ENCODE measurements at places on chromosomes 3 and 15.

GRCh38 chr3:61897848-61898247 is 336.5 kb downstream of the PTPRG start:
- DNase-seq: no peak

DNA sequence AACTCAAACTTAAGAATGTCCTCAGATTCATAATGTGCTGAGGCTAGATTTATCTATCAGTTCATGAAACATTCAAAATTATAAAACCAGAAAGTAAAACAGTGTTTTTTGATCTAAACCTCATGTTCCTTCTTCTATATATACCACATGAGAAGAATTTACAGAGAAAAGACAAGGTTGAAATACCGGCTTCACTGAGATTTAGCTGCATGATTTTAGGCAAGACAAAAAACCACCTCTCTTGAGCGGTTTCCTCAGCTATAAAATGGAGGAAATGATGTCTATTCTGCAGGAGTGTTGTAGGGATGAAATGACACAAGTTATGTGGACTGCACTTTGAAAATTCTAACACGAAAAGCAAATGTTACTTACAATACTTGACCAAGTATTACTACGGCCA is 80.6 kb upstream of the FOXB1 start:
- no peak for DNase-seq

DNA sequence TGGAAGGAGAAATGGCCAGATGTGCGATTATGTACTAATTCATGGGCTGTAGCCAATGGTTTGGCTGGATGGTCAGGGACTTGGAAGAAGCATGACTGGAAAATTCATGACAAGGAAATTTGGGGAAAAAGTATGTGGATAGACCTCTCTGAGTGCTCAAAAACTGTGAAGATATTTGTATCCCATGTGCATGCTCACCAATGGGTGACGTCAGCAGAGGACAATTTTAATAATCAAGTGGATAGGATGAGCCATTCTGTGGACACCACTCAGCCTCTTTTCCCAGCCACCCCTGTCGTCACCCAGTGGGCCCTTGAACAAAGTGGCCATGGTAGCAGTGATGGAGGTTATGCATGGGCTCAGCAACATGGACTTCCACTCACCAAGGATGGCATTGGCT is 490.9 kb upstream of the CBLB start:
- DNase-seq: no peak

DNA sequence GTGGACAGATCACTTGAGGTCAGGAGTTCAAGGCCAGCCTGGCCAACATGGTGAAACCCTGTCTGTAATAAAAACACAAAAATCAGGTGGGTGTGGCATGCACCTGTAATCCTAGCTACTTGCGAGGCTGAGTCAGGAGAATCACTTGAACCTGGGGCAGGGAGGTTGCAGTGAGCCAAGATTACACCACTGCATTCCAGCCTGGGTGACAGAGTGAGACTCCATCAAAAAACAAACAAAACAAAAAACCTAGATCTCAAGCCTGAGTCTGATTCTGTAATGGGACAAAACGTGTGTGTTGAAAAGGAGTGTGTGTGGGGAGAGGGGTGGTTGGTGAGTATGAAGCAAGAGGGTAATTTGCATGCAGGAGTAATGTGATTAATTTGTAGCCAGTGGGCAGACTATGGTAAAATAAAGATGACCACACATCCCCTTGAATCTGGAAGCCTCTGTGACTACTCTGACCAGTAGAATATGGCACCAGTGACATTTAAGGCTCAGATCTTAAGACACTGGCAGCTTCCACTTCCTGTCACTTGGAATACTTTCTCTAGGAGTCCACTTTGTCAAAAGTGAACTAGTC is 18.4 kb upstream of the OPA1 start:
- no peak for DNase-seq

GRCh38 chr15:87736891-87737389 is 519.6 kb downstream of the NTRK3 start:
- no peak for DNase-seq

DNA sequence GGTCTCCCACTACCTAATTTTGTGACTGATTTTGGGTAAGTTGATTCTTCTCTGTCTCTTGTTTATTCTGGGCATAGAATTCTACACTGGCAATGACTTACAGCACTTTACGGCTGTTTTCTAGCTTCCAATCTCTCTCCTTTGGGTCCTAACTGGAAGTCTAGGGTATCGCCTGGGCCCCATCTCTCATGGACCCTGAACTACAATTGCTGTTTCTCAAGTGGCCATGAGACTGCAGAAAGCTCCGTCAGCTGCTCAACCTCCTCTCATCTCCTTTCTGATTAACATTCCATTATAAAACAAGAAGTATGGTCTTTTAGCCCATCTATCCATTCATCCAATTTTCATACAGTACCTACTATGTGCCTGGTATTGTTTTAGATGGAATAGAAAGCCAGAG is 4.4 kb upstream of the PXYLP1 start:
- no peak for DNase-seq

DNA sequence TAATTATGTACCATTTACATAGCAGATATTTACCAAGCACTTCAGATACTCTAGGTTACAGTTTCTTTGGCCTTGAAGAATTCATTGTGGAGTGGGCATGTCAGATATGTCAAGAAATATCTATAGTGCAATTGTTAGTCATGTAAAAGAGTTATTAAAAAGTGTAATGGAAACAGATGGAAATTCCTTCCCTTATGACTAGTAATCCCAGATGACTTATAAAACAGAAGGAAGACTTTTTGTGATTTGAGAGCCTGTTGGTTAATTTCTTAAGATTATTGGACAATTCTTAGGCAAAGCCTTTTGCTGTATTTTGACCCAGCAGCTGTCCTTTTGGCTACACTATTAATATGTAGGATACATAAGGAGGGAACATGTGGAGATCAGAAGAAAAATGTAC is 708.9 kb upstream of the NECTIN3 start:
- no peak for DNase-seq

DNA sequence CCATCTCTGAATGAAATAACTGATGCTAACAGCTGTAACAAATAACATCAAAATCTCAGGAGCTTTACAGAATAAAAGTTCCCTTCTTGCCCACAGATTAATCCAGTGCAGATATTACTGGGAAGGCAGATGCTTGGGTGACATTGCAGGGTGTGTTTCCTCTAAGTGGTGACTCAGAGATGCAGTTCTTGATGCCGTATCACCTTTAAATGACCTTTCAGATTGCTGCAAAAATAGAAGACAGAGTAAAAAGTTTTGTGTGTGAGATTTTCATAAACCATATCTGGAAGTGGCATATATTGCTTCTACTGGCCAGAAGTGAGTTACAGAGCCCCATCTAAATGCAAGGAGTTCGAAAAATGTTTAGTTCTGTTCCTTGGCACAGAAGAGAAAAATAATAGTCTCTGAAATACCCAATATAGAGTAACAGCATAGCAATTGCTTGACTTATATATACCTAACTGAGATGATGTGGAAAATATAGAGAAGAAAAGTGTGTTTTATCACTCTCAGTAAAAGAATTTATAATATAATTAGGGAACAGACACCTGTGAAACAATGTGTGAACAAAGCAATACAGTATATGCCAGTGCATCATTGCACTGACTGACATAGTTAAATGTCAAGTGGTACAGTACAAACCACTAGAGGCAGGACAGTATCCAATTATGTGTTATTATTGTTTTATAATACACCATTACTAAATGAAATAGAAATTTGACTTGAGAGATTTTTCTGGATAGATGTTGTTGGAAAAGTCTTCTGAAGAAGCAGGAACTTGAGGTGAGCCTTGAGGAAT is 430.7 kb upstream of the CBLB start:
- DNase-seq: no peak

DNA sequence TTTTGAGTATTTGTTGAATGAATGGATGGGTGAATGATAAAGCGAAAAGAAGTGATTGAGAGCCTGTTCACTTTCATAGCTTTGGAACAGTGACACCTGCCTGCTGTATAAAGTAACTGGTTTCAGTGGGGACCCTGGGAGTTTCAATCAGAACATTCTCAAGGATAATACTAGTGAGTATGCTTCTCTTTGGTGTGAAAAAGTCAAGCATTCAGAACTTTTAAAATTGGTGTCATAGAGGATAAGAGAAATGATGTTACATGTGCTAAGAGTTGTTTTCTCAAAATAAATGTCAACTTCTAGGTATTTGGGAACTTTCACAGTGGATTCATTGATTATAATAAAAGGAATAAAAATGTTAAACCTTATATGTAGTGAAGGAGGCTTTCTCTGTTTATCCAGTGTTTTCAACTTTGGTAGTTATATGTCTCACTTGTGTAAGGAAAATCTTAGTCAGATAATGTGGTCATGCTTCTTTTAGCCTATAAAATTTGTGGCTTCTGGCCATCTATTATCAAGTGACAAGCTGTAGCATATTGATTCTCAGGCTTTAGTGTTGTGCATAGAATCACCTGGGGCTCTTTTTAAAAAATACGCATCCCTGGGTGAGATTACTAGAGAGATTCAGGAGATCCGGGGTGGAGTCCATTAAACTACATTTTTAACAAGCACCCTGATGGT is 11.9 kb downstream of the LRCH3 start:
- DNase-seq: no peak

DNA sequence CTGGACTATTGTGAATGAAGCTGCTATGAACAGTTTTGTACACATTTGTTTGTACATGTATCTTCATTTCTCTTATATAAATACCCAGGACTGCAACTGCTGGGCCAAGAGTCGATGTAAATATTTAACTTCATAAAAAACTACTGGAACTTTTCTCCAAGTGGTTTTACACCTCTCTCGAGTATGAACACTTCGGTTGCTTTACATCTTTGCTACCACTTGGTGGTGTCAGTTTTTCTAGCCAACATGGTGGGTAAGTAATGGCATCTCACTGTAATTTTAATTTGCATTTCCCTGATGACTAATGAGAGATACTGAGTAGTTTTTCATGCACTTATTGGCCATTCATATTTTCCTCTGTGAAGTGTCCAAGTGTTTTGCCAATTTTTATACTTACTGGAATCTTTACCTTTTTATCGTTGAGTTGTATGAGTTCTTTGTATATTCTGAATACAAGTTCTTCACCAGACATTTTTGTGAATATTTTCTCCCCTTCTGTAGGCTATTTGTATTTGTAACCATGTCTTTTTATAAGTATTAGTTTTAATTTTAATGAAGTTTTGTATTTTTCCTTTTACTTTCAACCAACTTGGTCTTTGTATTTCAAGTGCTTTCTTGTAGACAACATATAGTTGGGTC is 44.4 kb downstream of the PCOLCE2 start:
- no peak for DNase-seq

GRCh38 chr3:11523572-11524101 is 120.1 kb downstream of the VGLL4 start:
- no peak for DNase-seq

- no peak for DNase-seq
Measured at GRCh38 chr15:56871867-56872266, 46.6 kb upstream of the TCF12 start.

GRCh38 chr3:65080432-65080831 is 392.6 kb upstream of the ADAMTS9 start:
- DNase-seq: no peak

DNA sequence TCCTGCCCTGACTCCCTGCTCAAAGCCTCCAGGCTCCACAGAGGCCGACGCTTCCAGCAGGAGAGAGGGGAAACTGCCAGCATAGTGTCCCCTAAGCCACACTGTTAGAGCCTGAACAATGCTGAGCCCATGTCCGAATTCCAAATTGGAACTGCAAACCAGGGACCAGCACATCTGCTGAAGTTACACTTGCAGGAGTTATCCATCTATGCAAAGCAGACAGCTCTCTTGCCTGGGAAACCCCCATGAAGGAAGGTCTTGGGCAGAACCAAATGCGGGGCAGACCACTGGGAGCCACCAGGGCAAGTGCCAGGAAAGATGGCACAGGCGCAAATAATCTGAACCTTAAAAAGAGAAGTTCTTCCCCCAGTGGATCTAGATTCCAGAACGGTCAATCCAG is 625 bp downstream of the LRRC15 start:
- no peak for DNase-seq

DNA sequence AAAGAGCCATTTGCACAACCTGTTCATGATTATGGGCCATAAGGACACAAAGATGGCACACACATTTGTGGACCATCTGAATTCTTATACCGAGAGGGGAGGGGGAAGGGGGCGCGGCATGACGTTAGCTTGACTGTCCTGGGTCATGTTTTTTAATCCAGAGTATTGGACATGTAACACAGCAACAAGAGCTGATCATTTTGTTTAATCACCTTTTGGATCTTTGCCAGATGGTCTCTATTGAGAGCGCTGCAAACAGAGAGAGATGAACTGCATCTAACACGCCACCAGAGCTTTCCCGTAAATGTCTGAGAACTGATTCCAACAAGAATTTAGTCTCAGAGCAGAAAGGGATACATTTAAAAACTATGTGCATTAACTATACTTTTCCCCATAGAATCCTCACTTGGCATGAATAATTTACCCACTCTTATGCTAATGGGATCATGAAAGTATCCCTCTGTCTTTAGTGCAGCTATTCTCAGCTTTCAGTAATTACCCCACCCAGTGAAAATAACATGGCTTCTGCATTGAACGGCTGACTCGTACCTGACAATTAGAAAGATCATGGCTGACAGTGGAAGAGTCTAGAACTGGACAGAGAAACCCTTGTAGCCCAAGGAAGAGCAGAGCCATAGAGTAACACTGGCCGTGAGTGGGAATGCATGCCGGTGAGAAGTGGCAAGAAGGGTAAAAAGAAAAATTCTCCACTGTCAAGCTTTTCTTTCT is 22.6 kb downstream of the MEIS2 start:
- no peak for DNase-seq

DNA sequence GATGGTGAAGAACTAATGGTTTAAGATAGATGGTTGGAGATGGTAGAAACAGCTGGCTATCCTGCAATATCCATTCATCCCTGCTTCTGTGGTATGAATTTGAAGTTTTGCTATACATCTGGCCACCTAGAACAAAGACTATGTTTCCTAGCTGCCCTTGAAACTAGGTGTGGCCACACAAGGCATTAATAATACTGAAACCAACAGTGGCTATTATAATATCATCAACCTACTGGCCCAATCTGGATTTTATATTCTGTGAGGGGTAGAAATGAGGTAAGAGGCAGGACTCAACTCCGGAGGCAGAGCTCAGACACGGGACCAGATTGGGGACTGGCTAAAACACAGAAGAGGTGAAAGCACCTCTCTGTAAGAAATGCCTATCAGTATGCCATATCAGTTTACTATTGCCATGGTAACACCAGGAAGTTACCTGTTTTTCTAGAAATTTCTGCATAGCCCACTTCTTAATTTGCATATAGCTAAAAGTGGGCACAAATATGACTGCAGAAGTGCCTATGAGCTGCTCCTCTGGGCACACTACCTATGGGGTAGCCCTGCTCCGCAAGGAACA is 8.4 kb downstream of the IFT80 start:
- no peak for DNase-seq

- no peak for DNase-seq
Measured at GRCh38 chr15:62920682-62921502, 121.7 kb upstream of the TPM1 start.
